Left lobe of liver (tissue), 2 donors: ENCODE measurements at places on chromosomes 2 and 18.

GRCh38 chr2:136135921-136136906 is 18.3 kb upstream of the CXCR4 start:
- no peak for DNase-seq

DNA sequence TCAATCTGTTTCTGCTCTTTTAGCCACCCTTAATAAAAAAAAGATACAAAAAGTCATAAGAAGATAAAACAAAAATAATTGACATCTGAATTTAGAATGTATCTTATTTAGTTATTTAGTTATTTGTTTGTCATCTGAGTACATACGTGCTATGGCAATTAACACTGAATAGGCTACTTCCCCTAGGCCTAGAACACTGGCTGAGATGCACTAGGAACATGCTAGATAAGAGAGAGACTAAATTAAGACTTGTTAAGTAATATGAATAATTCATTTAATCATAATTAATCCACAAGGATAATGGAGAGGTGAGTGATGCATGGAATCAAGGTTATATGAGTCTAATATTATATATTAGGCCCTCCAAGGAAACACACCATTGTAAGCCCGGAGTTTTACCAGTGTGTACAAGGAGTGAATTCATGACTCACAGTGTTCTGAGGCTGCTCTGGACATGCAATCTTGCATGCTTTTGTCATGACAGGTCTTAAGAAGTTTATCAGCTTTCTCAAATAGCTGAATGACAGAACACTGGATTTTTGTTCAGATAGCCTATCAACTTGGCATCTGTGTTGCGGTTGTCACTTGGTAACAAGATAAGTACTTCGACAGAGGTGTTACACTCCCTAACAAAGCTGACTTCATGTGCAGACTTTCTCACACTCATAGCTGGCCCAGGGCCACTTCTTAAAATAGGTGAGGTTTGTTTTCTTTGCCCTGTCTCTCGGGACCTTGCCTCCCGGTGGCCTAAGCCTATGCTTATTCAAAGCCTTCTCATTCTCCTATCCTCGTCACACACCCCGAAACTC is 5.0 kb upstream of the SERPINB2 start:
- DNase-seq, result no peak

DNA sequence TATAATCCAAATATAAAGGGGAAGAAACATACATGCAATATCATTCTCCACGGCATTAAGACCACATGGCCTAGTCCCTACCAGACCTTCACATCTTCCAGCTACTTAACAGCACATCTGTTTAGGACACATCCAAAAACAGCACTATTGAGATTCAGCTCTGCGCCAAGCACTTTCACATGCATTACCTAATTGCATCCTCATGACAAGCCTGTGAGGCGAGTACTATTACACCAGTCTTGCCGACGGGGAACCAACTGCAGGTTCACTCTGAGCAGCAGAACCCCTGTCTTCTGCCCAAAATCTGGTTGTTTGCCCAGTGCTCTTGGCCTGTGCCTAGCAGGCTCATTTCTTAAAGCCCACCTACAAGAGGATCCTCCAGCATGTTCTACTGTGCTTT is 66.7 kb downstream of the AAK1 start:
- DNase-seq, result no peak

DNA sequence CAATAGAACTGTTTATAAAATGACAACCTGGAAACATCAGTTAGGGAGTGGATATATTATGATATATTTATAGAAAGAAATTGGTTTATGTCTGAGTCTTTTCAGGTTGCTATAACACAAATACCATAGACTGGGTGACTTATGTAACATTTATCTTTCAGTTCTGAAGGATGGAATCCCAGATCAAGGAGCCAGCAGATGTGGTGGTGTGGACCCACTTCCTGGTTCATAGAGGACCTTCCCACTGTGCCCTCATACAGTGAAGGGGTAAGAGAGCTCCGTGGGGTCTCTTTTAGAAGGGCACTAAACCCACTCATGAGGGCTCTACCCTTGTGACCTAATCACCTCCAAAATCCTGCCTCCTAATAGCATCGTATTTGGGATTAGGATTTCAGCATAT is 86.7 kb downstream of the BCL2 start:
- no peak for DNase-seq

DNA sequence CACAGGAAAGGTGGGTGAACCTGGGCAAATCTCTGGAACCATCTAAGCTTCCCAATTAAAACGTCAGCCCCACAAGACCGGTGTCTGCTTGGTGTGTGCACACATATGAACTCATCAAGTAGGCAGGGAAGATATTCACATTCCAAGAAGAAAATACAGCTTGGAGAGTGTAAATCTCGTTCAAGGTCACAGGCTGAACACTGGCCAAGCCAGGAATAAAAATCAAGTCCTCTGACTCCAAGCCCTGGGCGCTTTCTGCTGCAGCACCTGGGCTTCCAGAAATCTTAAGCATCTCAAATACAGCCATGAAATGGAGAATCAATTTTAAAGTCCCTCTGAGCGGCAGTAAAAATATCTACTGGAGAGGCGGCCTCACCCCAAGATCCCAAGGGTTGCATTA is 150.9 kb downstream of the TWIST2 start:
- no peak for DNase-seq

DNA sequence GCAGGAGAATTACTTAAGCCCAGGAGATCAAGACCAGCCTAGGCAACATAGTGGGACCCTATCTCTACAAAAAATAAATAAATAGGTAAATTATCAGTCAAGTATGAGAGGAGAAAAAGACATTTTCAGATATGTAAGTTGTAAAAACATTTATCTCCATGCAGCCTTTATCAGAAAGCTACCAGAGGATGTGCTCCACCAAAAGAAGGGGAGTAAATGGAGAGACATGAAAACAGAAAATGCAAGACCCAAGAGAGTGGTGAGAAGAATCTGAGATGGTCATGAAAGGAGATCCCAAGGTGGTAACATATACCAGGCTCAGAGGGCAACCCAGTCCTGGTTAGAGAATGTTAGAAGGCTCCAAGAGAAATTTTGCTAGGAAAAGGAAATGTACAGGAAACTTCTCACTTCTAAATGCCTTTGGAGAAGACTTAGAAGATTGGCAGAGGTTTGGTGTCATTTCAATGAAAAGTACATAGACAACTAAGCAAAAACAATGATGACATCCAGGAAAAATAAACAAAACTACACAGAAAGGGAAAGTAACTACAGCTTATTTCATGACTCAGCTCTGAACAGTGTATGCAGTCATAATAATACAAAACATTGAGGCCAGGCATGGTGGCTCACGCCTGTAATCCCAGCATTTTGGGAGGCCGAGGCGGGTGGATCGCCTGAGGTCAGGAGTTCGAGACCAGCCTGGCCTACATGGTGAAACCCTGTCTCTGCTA is 19.5 kb downstream of the CIB4 start:
- DNase-seq, result no peak

GRCh38 chr2:629961-630360 is 47.2 kb downstream of the TMEM18 start:
- no peak for DNase-seq

DNA sequence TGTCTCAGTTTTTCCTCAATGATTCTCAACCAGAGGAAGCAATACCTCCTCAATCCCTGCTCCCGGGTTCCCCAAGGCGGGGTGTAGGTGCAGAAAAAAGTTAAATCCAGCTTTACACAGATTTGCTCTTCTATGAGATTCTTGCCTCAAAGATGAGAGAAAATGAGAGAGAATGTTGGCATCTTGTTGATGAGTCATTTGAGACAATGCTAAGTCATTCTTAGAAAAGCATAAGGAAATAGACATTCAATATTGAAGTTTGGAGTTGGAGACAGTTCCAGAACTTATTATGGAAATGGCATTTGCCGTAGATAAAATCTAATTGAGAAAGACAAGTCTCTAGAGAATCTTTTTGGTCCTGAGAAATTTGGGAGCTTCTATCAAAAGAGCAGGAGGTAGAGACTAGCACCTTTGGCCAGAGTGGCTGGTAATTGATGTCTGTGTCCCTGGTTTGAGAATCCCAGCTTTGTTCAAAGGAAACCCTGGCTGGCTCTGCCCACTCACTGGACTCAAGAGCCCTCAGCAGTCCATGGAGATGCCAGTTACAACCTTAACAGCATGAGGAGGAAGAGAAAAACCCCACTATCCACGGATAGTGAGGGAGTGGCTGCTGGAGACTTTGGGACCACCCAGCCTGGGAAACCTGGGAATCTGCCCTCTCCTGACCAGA is 181.2 kb downstream of the FAM124B start:
- no peak for DNase-seq

GRCh38 chr2:240570531-240571313 is 2.4 kb downstream of the RNPEPL1 start:
- no peak for DNase-seq

DNA sequence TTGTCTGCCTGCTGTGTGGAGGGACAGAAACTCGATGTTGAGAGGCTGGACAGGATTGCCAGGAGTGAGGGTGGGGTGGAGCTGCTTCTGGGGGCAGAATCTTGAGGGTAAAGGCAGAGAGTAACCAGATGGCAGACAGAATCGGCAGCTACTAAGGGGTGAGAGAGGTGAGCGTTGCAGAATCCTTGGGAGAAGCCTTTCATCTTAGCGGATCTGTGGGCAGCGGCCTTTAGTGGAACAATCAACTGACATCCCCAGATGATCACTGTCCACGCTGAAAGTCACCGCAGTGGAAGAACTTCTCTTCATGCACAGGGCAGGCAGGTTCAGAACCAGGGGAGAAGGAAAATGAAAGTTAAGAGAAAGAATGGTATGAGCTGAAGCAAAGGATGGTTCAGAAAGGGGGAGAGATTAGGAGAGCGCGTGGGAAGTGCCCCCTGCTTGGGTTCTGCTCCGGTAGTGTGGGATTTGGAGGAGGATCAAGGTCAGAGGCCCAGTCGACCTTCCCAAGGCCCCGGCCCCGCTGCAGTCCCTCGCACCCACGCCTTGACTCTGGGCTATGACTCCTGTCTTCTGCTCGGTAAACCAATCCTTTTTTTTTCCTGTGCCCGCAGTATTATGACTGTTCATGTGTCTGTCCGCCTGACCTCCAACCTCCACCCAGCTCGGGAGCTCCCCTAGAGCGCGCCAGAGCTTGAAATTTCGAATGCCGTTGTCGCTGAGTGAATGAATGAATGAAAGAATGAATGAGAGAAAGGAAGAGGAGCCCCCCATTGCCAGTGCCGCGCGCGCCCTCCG is 584 bp downstream of the BOLA3 start:
- DNase-seq, result no peak

DNA sequence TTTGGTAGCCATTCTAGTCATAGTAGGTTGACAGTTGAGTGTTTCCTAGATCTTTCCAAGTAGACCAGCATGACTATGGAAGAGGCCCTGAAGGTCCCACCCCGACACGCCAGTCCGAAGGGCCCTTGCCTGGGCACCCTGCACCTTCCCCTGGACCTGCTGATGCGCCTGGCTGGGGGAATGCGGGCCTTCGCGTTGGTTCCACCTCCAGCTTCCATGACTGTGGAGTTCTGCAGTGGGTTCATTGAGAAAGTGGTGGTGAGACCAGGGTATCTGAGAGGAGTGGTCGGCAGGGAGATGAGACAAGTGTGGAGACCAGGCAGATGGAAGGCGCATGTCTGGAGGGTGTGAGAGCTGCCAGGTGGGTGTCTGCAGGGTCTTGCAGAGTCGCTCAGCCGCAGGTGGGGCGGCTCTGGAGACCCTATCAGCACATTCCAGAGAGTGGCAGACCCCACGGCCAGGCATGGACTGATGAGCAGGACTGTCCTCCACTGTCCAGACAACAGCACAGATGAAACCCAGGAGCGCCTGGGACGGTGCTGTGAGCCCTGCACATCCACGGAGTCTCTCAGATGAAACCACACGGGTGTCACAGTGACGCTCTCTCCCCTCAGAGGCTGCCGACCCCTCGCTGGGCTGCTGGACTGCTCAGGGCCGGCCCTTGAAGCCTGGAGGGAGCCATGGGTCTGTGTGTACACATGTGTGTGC is 182.5 kb upstream of the HDAC4 start:
- DNase-seq, result no peak

GRCh38 chr2:239504643-239505235 is 103.9 kb upstream of the HDAC4 start:
- no peak for DNase-seq
